ENCODE measurements at places on chromosomes 5 and 9.

- no peak for DNase-seq
These were observed 356.4 kb upstream of the ACTBL2 start for GRCh38 chr5:57839025-57839424.

DNA sequence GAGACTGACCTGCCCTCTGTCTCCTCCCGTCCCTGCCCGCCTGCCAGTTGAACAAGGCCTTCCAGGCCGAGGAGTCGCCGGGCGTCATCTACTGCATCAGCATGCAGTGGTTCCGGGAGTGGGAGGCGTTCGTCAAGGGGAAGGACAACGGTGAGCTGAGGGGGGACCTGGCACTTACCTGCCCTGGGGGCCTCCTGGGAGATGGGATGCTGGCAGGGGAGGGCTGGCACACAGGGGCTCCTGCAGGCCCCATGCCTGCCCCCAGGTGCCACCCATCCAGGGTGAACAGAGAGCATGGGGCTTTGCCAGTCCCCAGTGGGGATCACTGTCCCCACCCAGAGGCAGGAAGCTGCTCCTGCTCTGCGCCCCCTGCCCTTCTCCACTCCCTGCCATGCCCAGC, 43.0 kb downstream of the USP20 start:
- no peak for DNase-seq

GRCh38 chr5:95812074-95812471, 10.5 kb downstream of the GLRX start:
- DNase-seq, result no peak

- no peak for DNase-seq
These were observed 9.1 kb upstream of the ANXA2R start for GRCh38 chr5:43049236-43049635.

- no peak for DNase-seq
These were observed 142.4 kb upstream of the ERCC6L2 start for GRCh38 chr9:95732802-95733688.

- DNase-seq, result no peak
These were observed 1817.2 kb upstream of the CDH9 start for GRCh38 chr5:28855626-28856025.

GRCh38 chr9:97767891-97768290, 70.8 kb upstream of the XPA start:
- DNase-seq, result no peak

DNA sequence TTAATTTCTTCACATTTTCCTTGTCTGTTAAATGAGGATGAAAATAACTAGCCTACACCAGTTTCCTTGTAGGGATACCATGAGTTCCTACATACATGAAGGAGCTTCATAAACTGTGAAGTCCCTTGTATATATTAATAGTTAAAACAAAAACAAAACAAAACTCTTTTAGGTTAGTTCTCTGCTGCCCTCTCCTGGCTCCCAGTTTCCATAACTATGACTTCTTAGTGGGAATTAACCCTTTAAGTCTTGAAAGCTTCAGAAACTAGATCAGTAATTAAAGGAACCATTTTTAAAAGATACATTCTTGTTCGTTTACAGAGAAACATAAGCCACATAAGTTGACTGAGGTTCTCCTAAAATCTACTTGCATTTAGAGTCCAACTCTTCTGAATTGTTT, 500.0 kb upstream of the C9orf72 start:
- peak; percentile 16 for DNase-seq

GRCh38 chr9:132610661-132611060, 28.3 kb downstream of the BARHL1 start:
- DNase-seq, result no peak

GRCh38 chr9:36191686-36192085, 965 bp downstream of the CLTA start:
- DNase-seq, result no peak

- no peak for DNase-seq
These were observed 85.3 kb downstream of the FAM114A2 start for GRCh38 chr5:153953411-153953810.

DNA sequence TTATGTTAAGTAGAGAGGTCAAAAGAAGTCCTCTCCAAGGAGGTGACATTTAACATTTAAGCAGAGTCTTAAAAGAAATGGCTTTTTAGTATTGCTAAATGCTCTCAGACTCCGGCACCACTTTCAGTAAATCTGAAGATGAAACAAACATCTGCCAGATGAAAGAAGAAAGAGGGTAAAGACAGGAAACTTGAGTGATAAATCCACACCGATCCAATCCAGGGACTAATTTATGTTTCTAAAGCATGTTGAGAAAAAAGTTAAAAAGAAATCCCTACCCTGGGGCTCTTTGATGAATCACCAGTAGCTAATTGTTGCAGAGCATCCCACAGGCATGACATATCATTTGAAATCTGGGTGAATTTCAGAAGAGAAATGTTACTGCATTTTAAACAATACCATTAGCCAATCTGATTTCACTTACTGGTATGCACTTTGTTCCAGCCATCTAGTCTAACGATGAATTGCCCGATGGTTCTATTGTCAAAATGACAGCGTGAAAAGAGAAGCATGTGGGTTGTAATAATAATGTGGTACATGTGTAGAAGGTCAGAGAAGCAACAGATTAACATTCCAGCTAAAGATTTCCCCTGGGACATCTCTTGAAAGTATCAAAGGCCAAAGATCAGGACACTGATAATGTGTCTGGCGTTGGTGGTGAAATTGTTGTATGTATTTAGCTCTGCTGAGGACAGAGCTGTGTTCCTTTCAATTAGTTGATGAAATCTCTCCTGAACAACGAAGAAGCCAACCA, 485.7 kb downstream of the CSNK1G3 start:
- DNase-seq, result no peak

DNA sequence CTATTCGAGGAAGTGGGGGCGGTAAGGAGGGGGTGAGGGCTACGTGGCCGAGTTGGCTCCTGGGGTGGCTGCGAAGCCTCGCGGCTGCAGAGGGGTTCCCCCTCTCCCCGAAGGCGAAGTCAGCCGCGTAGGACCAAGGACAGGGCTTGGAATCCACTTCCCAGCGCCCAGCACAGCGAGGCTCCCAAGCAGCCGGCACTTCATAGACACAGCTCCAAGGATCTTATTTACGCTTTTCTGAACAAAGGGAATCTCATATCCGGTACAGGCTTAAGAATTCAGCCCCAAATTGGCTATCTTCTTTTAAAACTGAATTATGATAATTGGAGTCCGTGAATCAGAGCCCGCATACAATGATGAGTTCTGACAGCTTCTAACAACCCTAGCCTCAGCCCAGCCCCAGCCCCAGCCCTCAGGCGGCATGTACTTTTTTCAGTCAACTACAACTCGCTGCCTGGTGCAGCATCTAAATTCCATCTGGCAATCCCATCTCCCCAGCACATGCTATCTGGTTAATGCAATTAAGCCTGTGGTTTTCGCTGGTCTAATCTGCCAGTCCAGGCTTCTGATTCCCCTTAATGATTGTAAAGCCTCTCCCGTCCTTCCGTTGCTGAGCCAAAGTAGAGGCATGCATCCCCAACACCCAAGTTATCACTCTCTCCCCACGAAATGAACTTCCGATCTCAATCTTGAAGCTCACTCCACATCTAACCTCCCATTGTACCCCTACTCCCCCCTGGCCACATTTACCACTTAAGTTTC, 1.0 kb downstream of the ELAVL2 start:
- DNase-seq, result peak; percentile 42

GRCh38 chr5:79297661-79298060, 61.7 kb downstream of the JMY start:
- DNase-seq, result no peak

- DNase-seq, result no peak
These were observed 32.8 kb upstream of the MSANTD3 start for GRCh38 chr9:100394032-100394695.

DNA sequence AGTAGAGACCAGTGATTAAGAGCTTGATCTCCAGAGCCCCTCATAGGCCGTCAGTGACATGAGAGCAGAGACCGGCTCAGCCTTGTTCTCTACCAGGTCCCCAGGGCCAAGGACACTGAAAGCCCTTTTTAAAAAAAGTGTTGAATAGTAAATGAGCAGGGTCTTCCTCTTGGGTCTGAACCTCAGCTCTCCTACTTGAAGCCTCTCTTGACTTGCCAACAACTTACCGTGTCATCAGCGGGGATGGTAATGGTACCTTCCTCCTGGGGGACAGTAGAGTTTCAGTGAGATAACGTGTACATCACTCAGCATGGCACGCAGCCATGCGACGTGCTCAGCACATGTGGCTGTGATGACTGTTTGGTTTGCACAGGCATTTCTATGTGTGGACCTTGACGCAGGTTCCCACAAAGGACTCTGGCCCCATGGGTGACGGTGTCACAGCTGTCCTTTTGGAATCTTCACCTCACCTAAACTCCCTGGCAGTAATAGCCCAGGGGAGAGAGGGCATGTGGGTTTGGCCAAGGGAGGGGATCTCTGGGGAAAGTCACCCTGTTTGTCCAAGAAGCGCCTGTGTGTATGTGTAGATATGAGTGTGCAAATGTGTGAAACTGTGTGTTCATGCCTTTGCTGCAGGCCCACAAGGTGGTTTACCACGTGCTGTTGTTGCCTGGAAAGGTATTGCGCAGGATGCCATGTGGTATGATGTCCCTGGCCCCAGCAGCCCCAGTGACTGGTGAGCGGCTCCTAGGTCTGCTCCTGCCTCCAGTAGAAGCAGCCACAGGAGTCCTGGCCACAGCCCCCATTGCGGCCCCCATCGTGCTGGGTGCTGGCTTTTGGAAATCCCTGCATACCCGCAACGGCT, 18.7 kb downstream of the ERGIC1 start:
- DNase-seq, result no peak

GRCh38 chr9:73680831-73681230, 529.2 kb downstream of the ANXA1 start:
- DNase-seq, result no peak

- DNase-seq, result no peak
These were observed 234.0 kb upstream of the NMUR2 start for GRCh38 chr5:152638996-152639552.

DNA sequence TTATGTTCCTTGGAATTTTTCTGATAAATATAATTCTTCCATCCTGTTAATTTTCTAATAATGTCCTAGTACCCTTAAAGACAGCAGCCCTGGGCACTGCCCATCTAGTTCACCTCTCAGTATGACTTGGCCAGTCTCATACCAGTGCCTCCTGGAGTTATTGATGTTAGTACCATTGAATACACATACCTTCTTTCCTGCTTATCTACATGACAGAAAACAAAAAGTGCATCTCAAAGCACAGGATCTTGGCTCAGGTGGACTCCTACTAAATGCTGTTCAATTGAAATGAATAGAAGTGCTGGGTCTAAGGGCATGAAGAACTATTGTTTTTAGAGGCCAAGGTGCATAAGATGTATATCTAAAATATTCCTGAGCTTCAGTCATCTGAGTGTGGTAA, 669.7 kb downstream of the NR2F1-AS1 start:
- no peak for DNase-seq

DNA sequence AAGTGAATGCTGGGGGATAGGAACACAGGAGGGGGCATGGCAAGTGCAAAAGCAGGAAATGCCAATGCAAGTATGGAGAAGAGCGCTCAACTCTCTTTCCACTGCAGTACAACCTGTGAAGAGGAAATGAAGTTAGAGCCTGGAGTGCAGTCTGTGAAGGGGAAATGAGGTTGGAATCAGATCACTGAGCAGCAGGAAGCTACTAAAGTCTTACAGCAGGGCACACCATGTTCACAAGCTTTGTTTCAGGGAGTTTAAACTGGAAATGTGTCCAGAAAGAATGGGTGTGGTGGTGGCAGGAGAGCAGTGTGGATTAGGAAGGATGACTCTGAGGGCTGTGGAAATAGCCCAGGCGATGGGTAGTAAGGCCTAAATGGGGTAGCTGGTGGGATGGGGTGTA, 15.4 kb downstream of the ARHGEF37 start:
- no peak for DNase-seq

- peak; percentile 62 for DNase-seq
These were observed 37.7 kb downstream of the NR2F1 start for GRCh38 chr5:93620487-93621326.

GRCh38 chr9:99093492-99093791, 11.5 kb upstream of the TGFBR1 start:
- no peak for DNase-seq

DNA sequence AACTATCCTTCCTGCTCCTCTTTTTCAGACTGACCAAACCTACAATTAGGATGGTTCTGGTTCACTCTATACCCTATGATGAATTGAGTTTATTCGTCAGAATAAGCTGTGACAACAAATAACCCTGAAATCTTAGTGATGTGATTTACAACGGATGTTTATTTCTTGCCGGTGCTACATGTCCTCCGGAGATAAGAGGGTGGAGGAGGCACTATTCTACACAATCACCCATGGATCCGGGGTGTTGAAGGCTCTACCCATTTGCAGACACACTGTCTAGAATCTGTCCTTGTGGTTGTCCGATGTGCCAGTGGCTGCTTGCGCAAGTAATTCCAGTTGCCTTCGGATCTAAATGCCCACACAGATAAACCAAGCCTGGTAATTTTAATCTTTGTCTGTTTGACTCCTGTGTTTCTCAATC, 44.7 kb downstream of the CDC14B start:
- no peak for DNase-seq
